ENCODE measurements at places on chromosomes 6 and 20.
A peak's percentile ranks its signal among the peaks of the same experiment; 100 is the strongest.

DNA sequence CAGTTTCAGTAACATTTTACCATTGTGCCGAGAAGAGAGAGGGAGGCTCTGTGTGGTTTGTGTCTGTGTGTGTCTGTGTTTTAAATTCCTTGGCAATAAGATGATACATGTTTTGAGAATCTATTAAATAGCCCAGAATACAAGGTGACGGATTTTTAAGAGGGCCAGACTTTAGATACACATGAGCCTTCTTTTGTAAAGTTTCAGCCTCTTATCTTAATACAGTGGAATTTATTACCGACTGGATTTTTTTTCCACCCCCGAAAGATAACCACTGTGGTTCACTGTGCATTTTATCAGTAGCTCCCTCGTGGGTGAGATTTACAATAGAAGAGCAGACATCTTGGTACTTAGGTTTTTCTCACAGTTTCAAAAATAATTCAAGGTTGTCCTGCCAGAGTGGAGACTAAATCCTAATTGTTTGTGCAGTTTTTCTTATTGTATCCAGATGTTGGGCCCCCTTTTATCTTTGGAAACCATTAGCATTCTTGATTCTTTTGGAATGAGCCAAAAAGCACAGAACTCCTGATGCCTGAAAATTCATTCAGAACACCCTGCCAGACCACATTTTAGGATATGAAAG is 49.9 kb downstream of the STK4 start:
- DNase-seq = no peak

DNA sequence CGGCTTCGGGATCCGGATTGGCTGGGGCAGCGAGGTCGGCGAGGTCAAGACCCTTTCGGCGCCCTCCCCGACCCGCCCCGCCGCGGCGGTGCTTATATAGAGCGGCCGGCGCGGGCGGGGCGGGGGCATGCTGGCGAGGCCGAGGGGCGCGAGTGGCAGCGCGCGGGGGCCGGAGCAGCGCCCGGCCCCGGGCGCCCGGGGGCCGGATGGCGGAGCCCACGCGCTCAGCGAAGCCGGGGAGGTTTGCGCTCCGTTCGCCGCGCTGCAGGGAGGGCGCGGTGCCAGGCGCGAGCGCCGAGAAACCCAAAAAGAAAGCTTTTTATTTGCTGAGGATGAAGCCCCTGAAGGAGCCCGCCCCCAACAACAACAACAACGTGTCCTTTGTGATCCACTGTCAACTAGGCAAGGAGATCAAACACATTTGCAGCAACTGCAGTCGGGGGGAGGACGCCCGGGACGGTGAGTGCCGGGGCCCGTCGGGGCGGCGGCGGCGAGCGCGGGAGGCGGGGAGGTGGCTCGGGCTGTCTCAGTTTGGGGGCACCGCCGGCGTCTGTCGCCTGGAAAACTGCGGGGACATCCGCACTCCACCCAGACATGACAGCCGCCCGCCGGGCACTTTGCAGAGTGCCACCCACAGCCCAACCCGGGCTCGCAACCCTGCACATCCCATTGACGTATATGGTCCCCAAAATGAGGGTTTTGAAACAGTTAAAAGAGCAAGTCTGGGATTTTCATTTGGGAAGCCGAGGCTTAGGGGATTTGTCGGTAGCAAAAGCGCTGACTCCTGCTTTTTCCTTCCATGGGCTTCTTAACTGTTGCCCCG is 297.3 kb downstream of the PHACTR1 start:
- DNase-seq = no peak

- no peak for DNase-seq
Measured at GRCh38 chr6:106908386-106908840, 66.1 kb downstream of the CD24 start.

DNA sequence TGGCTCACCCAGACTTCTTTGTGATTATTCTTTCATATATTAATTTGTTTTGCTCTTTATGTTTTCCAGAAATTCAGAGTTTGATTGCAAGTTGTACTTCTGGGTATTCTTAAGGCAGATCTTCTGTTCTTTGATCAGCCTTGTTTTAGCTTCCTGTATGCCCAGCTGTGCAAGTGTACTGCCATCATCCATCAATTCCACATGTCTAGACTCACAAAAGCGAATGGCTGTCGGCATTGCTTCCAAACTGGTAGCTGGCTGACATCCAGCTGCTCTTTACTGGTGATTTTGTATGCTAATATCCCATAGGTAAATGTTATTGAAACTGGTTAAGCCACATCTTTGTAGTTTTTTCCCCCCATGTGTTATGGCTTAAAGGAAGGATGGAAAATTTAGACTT is 1084.8 kb upstream of the CITED2 start:
- DNase-seq = no peak

DNA sequence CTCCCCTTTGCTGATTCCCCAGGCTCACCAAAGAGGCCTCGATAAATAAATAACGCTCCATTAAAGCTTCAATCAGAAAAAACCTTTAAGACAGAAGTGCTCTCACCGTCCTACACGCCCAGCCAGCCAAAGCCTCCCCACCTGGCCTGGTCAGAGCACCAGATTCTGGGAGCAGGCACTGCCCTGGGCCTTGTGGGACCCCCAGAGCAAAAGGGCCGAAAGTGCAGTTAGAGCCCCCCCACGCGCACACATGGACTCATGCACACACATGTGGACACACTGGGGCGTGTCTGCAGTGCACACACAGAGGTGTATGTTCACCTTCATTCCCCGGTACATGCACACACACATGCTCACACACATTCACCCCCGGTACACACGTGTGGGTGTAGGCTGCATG is 1.9 kb upstream of the NECAB3 start:
- no peak for DNase-seq

DNA sequence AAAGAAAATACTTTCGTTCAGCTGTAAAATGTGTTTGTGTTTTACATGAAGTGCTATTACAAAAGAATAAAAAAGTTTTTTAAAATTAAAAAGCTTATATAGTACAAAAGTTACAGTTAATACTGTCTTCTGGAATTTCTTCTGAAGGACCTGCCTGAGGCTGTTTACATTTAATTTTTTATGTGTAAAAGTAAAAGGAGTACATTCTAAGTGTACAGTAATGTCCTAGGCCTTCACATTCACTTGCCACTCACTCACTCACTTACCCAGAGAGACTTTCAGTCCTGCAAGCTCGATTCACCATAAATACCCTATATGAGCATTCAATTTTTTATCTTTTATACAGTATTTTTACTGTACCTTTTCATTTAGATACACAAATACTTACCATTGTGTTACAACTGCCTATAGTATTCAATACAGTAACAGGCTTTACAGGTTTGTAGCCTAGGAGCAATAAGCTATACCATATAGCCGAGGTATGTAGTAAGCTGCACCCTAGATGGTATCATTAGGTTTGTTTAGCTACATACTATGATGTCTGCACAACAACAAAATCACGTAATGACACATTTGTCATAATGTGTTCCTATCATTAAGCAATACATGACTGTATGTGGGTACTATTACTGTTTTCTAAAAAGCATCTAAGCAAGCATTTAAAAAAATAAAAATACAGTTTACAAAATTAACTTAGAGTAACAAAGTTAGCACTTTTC is 33.0 kb downstream of the RNF146 start:
- DNase-seq = no peak

DNA sequence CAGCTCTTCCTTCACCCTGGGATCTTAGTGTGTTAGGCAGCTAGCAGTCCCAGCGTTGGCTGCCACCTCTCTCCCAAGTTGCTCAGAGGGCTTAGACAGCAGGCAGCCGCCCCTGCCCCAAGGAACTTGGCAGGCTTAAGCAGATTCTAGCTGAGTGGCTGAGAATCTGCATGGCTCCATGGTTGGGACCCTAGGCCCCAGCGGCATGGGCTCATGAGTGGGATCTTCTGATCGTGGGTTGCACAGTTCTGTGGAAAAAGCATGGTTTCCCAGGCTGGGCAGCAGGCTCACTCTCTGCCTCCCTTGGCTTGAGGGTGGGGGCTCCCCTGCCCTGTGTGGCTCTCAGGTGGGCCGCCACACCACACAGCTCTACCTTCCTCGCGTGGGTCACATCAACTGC is 1624.9 kb downstream of the GRIK2 start:
- no peak for DNase-seq

DNA sequence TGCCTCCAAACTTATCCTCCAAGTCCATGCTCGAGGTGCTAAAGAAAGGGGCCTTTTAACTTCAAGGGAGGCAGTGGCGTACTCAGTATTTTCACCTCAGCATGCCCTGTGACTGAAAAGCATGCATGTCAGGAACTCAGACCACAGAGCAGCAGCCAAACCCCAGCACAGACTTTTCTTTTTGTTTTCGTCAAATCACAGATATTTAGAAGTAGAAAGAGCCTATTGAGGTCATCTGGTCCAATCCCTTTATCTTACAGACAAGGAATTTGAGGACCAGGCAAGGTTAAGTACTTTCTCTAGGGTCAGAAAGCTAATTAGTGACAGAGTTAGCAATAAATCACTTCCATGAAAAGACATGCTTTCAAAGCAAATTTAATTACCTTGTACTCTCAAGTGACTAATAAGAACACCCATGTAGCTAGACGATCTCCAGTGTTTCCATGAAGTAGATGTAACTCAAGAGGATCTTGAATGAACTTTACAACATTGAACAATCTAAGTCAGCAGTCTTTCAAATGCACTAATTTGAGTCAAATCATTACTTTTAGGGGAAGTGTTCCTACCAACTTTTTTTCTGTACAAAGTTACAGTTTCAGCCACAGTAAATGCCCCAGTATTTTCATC is 35.9 kb downstream of the MOXD1 start:
- no peak for DNase-seq

GRCh38 chr20:34171640-34172039 is 59.6 kb upstream of the EIF2S2 start:
- no peak for DNase-seq

DNA sequence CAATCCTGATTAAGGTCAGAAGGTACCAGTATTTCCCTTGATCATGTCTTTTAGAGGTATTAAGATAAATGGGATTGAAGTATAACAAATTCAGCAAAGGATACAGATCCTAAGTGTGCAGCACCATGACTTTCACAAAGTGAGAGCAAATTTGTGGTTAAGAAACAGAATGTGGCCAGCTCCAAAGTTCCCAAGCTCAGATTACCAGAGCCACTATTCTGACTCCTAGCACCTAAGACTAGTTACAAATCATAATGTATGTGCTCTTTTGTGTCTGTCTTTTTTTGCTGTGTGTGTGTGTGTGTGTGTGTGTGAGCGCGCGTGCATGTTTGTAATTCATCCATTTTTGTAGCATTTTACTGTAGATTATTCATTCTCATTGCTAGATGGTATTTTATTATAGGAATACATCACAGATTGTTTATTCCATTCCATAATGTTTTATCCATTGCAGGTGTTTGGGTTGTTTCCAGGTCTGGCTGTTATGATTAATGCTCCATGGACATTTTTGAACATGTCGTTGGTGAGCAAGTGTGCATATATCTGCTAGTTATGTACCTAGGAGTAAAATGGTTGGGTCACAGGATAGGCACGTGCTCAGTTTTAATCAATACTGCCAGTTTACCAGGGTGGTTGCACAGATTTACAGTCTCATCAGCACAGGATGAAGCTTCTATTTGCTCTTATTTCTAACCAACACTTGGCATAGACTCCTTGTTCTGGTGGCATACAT is 314.0 kb upstream of the JAG1 start:
- DNase-seq = no peak

DNA sequence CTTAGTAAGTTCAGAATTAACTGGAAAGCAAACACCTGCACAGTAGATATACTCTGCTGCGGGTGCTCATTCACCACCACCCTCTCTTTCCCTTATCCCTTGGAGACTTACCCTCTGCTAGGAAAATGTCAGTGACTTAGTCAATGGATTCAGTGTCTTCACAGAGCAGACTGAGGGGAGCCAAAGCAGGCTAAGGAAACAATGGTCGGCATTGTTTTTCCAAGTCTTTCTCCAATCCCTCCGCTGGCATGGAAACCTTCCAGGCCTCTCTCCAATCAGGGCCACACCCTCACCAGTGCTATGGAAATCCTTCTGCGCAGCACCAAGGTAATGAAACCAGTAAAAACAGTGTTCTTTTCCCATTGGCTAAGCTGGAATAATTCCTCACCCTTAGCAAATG is 531.2 kb downstream of the TFAP2B start:
- DNase-seq = no peak

GRCh38 chr20:62481425-62482145 is 5.8 kb upstream of the GATA5 start:
- no peak for DNase-seq

DNA sequence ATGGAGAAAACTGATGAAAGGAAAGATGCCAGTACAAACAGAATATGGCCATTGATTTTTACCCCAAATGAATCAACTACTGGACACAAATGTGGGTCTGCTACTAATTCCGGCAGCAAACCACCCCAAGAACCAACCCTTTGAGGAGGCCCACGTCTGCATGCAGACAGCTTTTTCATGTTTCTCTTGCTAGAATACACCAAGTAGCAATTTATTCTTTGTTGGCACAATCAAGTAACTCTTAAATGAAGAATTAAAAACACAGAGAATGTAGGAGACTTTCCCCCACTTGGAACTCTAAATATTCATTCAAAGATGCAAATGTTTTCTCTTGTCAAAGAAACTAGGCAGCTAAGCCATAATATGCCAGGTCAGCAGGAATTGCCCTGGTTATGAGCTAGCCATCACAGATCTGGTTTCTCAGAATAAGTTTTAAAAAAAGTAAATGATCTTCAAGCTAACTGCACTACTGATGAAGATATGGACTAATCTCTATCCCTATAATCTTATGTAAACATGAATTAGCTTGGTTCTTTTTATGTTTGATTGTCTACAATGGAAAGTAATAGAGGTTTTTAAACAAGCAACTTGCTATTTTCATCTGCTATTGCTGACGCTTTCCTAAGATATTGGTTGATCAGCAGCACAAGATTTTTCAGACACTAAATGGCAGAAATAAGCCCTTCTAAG is 163.1 kb upstream of the THEMIS start:
- no peak for DNase-seq

- no peak for DNase-seq
Measured at GRCh38 chr20:40144581-40144980, 544.5 kb downstream of the MAFB start.

GRCh38 chr6:1257778-1258177 is 54.1 kb upstream of the FOXQ1 start:
- no peak for DNase-seq

GRCh38 chr6:52503851-52504781 is 72.7 kb downstream of the TRAM2 start:
- DNase-seq = peak; percentile 9

GRCh38 chr6:42378536-42378935 is 73.2 kb downstream of the TRERF1 start:
- DNase-seq = no peak

DNA sequence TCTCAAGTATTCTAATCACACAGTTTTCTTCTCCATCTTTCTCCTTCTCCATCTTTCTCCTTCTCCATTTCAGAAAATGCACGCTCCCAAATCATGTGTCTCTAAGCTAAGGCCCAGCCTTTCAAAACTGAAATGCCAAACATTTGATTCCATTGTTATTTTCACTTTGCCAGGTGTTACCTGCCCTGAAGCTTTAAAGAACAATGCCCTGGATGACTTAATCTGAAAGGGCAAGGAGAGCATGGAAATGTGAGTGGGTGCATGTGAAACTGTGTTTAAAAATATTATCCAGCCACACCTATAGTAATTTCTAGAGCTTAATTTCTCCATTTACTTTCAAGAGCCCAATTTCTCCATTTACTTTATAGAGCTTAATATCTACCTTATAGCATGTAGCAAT is 42.4 kb upstream of the GCLC start:
- no peak for DNase-seq
